ENCODE measurements at places on chromosomes 11 and 22.

GRCh38 chr11:43638717-43639116, 41.8 kb upstream of the HSD17B12 start:
- no peak for ATAC-seq

GRCh38 chr11:13324709-13325108, 47.1 kb downstream of the BMAL1 start:
- no peak for ATAC-seq

DNA sequence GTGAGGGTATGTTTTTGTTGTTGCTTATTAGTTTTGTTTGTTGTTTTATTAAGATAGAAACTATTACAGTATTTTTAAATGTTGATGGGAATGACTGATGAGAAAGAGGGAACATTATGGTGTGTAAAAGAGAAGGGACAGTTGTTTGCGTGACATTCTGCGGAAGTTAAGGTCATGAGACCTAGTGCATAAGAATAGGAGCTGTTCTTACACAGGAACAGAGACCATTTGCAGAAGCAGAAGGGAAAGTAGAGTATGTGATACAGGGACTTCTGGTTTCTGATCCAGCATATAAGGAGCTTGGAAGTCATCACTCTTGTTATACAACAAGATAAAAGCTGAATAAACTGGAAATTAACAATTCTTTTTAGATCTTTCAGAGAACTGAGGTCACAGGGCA, 299.2 kb upstream of the API5 start:
- no peak for ATAC-seq

DNA sequence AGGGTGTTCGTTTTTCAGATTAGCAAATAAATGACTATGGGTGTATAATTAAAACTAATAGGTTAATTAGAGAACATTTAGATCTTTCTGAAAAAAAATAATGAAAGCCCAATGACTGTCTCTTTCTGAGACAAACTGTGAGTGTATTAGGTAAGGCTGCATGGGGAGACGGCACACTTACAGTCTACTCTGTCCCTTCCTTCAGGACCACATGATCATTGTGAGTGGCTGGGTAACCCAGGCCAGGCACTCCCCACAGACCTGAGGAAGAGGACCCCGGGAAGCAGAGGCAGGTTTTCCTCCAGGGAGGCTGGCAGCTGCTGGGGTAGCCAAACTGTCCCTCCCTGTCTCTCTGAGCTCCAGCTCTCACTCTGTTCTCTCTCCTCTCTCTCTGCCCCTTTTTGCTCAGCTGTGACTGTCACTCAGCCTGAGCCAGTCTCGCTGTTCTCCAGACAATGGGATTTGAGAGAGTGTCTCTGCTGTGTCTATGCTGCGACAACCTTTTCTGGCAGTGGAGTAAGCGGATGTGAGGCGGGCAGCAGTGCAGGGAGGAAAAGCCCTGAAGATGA, 83.1 kb upstream of the NCAM1 start:
- ATAC-seq: peak; percentile 66

DNA sequence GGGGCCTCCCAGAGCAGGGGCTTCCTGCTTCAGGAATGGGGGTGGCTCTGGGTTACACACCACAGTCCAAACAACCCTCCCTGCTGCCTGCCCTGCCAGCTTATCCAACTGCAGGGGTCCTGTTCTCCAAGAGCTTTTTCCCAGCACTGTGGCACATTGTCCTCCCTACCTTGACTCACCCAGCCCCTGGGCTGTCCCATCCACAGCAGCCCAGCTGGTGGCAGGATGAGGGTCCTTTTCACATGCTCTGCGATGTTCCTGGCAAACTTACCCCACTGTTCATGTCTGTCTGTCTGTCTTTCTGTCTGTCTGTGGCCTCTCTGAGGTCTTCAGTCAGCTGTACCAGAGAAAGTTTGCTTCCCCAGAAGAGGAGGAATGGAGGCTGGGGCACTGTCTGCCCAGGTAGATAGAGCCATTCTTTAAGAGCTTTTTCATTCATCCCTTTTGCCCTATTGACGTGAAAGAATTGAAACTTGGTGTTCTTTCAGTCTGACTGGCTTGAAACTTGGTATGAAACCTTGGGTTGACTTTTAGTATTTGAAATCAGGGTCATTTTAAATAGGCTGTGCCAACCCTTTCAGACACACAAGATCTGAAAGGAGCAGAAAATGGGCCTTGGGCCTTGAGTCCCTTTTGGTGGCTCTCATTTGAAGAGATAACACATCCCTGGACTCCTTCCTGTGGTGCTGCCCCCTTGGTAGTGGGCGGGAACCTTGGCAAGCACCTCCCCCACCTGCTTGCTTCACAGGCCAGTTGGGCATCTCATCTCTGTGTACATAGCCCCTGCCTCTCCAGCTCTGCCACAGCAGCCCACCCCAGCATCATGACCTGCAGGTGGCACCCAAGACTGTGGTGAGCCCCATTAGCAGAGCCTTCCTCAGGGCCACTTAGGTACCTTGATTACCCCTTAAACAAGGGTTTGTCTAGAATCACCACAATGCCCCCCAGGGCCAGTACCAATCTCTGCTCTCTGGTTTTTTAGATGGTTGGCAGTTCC, 74.6 kb upstream of the SUSD2 start:
- no peak for ATAC-seq

GRCh38 chr11:94142308-94143281, 14.0 kb downstream of the PANX1 start:
- ATAC-seq: peak; percentile 78

DNA sequence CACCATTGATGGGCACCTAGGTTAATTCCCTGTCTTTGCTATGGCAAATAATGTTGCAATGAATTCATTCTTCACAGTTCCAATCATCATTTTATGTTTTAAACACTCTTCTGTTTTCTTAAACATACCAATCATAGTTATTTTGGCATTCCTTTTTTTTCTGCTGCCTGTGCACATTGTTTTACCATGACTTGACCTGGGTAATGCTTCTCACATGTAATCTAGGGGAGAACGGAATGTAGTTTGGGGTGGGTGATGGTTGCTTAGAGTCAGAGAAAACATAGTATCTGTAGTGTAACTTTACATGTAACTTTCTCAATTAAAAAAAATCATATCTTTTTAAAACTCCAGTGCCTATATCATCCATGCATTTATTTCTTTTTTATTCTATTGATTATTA, 1945.3 kb upstream of the RAG2 start:
- ATAC-seq: no peak

All from motor neuron (in vitro differentiated cells).